CD14-positive monocyte (primary cell): ENCODE measurements at places on chromosomes 2 and 18.
A peak's percentile ranks its signal among the peaks of the same experiment; 100 is the strongest.

GRCh38 chr2:73749314-73749713 is 12.2 kb upstream of the TPRKB start:
- DNase-seq, result no peak

GRCh38 chr2:202022755-202023154 is 10.9 kb upstream of the FZD7 start:
- DNase-seq, result no peak

DNA sequence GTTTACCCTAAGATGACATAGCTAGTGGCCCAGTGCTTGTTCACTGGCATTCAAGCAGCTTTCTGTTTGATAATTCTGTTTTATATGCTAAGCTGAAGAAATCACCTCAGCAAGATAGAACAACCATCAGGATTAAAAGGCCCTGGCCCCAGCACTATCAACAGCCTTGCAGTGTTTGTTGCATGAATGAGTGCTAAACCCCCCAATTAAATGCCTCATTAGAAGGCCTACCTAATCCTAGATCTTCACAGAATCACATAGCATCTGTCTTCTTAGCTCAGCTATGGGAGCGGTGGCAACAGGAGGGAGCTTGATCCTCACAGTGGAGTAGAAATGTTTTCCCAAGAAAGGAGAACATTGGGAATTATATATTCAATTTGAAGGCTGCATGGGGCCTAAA is 194.1 kb upstream of the HNMT start:
- no peak for DNase-seq

DNA sequence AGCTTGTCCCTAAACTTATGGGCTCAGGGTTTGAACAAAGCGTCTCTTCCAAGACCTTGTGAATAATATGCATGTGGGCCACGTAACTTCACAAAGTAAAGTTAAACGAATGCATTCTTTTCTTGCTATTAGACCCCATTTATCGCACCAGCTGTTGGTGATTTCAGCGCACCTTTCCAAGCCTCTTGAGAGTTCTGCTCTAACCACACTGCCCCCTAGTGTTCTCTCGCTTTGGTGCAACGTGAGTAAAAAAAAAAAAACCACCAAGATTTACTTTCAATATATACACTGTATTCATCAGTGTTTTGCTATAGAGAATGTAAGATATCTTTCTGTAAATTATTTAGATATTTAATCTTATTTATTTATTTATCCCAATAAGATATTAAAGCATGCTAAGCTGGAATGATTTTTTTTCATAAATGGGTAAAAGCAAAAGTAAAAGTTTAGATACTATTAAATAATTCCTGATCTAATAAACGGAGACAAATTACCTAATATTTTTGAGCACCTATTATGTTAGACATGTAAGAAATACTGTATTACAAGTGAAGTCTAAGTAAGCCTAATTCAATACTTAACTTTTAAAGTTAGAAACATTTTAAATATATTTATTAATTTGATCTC is 459.5 kb downstream of the DLGAP1 start:
- peak; percentile 56 for DNase-seq

- DNase-seq, result no peak
These were observed 88.2 kb downstream of the LONRF2 start for GRCh38 chr2:100234141-100234540.

- DNase-seq, result no peak
These were observed 202.9 kb upstream of the SP5 start for GRCh38 chr2:170512266-170512665.

- peak; percentile 82 for DNase-seq
These were observed 85.4 kb upstream of the ATG16L1 start for GRCh38 chr2:233165895-233166661.

DNA sequence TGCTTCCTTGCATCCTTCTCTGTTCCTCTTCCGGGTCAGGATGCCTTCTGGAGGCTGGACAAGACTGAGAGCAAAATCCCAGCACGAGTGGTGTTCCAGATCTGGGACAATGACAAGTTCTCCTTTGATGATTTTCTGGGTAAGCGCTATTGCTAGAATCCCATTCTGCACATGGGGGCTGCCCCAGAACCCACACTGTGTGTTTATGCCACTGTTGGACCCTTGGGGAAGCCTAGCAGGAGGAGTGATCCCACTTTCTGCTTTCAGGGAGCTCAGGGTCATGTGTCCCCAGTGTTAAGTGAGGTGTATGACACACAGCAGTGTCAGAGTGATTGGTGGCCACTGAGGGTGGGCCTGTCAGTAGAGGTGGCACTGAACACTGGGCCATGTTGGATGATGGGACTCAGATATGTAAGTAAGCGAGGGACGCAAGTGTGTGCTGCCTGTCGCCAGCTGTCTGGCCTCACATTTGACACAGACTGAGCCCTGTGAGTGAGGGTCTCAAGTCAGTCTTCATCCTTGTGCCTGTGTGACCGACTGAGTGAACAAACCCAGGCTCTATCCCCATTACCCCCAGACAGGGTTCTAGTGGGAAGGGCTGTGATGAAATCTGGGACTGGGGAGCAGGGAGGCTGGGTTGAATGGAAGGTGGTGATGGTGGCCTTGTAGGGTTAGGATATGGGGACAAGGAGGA is 220.9 kb downstream of the DYSF start:
- no peak for DNase-seq

DNA sequence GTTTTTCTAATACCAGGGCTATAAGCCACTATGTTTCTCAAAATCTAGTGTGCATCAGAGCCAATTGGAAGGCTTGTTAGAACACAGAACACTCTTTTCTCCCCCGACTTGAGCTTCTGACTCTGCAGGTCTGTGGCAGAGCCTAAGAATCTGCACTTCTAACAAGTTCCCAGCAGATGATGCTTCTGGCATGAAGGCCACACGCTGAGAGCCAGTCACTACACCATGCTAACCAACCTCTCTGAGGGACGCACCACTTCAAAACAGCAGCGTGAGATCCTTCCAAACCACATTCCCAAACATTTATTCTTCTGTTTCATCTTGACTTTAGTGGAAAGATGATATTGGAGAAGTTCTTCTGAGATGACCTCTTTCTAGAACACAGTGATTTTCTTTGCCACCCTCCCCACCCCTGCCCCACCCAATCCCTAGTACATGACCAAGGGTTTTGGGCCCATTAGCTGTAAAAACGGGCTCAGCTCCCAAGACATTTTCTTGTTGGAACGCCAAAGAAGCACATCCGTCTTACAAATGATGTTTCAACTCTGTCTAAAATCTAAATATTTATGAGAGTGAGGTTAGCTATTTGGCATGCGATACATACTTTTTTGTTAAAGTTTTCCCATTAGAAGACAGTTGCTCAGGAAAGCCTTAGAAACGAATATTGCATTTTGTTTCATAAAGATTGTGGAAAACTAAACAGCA is 391.9 kb downstream of the TMEM182 start:
- no peak for DNase-seq

DNA sequence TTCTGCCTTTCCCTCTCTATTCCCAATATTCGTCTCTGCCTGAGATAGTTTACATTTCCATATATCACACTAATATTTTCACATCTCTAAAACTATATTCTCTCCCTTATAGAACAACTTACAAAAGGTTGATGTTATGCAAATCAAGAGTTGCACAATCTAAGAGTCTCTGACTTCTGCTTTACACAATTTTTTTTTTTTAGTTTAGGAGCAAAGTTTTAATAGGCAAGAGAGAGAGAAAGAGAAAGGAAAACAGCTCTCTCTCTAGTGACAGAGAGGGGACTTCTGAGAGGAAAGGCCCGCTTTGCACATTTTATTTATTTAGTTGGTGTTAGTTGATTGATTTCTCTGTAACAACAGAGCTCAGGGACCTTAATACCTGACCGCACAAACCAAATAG is 380.2 kb downstream of the TXNL1 start:
- peak; percentile 78 for DNase-seq
